ENCODE measurements at places on chromosomes 7 and 10.

- DNase-seq: no peak
These were observed 336.2 kb downstream of the LHFPL3 start for GRCh38 chr7:104664648-104665047.

DNA sequence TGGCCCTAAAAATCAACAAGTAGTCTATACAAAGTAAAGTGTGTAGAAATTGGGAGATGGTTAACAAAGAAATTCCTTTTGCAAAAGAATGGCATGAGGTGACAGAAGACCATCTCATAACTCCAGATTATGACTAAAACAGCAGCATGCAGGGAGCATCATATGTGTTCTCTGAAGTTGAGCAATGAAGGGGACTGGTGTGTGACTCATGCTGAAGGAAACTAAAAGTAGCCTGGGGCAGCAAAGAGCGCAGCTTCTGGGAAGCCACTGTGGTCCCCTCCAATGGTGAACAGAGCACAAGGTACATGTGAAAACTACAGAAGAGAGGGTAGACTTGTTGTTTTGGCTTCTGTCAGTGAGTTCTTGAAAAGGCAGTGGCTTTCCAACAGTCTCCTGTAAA lies 133.4 kb downstream of the MACC1 start:
- DNase-seq: no peak

DNA sequence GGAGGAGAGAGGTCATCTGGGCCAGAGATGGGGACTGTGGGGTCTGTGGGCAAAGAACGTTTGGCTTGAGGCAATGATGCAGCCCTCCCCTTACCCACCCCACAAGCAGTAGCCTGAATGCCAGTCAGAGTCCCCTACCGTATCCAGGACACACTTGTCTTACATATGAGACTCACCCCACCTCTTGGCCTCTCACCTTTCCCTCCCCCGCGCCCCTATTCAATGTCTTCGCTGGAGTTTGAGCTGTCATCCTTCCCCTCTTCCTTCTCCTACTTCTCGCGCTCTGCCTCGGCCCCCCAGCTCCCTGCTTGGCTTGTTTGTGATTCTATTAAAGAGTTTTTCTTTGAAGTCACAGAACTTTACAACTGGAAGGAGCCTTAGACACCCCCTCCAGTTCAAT lies 8.9 kb downstream of the PRRT4 start:
- DNase-seq: no peak

GRCh38 chr7:80632819-80633218 lies 5.6 kb upstream of the CD36 start:
- DNase-seq: no peak

- no peak for DNase-seq
These were observed 9.6 kb upstream of the KIF5B start for GRCh38 chr10:32065856-32066255.

DNA sequence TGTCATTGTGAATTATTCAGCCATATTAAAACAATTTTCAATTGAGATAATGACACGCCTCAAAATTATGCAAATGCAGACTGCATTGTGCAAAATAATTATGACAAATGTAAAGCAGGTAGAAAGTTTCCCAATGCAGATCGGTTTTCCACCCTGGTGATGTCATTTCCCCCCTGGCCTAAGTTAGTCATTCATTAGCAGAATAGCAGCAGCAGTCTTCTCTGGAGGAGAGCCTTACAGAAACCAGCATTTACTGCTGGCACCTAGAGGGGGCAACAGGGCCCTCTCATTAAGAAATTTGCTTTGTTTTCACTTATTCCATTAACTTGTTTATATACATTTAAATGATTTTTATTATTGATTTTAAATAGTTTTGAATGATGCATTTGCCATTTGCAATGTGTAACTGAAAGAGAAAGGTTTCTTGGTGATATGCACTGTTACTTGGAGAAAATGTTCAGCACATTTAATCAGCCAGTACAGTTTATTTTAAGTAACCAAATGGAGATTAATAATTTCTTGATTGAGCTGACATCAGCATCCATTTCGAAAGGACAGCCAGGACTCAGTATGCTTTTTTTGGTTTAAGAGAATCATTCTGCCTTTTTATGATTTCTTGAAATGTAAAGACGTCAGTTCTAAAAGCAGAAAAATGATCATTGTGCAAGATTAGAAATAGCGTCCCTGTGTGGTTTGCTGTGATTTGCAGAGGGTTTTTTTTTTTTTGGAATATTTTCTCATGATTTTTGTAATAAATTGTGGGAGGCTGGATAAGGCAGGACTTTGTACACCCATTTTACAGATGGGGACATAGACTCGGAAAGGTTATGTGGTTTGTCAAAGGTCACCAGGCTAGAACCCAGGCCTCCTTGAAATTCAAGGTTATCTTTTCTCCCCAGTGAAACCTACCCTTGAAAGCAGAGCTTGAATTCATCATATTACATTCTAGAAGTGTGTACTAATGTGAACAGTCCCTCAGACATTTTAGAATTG lies 3.5 kb downstream of the ARID5B start:
- no peak for DNase-seq

GRCh38 chr7:35246819-35247218 lies 7.1 kb downstream of the TBX20 start:
- DNase-seq: no peak

DNA sequence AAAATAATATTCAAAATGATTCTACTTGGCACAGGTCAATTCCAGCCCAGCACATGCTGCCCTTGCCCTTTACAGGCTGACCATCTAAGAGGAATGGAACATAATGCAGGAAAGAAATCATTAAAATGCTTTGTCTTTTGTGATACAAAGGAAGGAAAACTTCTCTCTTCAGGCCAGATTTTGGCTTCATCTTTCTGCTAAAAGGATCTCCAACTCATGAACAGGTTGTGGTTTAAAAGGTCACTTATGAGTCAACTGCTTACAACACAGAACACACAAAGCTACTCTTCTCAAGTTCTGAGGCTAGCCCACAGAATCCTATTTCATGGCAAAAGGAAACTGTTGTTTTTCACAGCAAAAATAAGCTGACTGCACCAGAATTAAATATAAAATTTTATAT lies 197.1 kb downstream of the DOCK4 start:
- no peak for DNase-seq

- DNase-seq: no peak
These were observed 50.1 kb upstream of the DNAAF5 start for GRCh38 chr7:676246-676971.

DNA sequence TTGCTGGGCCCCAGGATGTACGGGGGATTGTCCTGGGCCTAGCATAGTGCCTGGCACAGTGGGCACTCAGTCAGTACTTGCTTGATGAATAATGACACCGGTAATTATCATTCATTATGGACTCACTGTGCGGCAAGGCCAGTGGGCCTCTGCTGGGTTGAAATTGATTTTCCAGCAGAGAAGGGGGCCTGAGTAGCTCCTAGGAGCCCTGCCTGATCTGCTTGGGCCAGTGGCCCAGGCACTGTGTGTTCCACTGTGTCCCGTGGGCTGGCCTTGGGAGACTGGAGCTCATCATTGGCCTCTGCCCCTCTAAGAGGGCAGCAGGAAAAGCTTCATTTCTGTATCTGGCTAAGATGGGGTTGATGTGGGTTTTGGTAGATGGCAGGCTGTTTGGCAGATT lies 1.4 kb downstream of the CHST3 start:
- no peak for DNase-seq

DNA sequence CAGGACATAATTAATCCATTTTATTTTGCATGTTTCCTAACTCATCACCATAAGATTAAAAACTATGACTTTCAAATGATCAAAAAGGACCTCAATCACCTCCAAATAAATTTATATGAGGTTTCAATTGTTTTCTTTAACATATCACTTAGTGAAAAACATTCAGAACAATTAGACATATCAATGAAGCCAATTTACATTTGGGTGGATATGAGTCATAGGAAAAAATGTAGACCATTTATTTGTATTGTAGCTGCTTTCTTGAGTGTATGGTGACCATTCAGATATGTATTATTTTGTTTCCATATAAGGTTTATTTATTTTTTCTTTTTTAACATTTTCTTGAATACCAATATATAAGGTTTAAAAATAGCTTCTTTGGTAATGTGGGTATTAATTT lies 13.3 kb upstream of the EXOC6 start:
- DNase-seq: no peak

GRCh38 chr7:69246758-69247157 lies 351.5 kb upstream of the AUTS2 start:
- DNase-seq: no peak

- no peak for DNase-seq
These were observed 42.9 kb upstream of the TNRC18 start for GRCh38 chr7:5466551-5466950.

DNA sequence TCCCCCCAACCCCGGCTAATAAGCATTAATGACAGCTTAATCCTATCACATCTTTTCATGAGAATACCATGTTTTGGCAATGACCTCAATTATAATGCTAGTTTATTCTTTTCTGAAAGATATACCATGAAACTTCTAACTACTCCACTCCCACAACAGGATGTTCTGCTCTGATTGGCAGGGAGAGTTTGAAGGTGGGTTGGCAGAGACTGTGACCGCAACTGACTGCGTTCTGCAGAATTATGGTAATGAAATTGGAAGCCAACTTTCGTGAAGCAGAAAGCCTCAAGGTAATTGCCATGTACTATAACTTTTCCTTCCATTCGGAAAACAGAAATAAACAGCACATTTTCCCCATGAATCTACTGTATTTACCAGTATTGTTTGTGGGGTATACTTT lies 288.2 kb upstream of the SEMA3D start:
- no peak for DNase-seq

DNA sequence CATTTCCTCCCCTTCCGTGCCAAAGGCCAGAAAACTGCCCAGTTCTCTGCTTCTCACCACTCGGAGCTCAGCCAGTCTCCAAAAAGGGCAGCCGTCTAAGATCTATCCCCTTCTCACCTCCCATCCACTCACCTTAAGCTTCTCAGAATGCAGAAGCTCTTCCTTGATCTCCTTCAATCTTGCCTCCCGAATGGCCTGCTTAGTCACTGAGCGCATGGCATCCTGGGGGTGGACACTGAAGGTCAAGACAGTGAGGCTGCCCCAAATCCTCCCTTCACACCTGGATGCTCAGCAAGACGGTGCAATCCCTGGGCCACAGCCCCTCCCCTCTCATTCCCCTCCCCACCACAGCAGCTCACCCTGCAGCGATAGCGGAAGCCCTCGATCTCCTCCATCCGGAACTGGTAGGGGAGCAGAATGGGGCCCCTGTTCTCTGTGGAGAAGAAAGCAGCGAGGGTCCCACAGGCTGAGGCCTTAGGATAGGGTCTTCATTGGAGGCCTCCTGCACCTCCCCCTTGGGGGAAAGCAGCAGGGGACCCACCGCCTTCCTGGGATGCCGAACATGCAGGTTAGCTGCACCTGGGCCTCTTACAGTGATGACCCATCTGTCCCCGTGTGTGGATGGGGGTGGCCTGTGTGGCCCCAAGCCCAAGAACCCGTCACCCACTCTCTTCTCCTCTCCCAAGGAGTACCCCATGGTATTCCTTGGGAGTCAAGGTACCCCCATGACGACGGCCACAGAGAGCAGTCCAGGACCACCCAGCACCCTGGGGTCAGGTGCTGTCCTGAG lies 4.7 kb downstream of the DDX56 start:
- DNase-seq: no peak

DNA sequence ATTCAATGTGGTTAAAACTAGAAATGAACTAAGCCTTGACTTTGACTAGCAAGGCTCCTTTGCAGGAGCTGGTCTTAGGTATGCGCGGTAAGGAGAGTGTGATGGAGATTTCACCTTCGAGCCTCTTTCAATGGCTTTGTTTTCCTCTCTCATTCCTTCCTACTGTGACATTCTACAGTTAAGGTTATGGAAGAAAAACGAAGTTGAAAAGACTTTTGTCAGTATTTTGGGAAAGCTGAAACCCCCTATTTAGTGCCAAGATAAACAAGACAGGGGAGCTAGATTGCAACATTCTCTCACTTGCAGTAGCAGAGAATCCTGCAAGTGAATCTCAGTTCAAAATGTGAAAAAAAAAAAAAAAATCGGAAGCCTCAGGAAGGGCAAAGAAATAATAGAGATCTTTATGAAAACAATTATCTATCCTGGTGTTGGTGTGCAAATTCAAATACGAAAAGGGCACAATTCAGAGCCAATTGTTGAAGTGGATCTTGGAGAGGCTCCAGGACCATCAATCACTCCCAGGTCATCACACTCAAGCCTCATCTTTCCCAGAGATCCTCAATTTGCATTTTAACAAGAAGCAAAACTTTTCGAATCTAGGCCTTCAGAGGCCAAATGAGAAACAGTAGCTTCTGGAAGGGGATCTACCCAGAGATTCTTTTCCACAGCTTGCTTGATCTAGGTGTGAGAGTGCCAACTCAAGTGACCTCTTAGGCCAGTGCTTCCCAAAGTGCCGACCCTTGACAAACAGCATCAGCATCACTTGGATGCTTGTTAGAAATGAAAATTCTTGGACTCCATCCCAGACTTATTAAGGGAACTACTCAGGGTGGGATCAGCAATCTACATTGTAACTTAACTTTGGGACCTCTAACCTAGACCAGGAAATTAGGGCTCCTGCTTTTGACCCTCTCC lies 163.8 kb downstream of the INHBA start:
- DNase-seq: no peak

- no peak for DNase-seq
These were observed 36.9 kb downstream of the AKR1B1 start for GRCh38 chr7:134422008-134422407.

DNA sequence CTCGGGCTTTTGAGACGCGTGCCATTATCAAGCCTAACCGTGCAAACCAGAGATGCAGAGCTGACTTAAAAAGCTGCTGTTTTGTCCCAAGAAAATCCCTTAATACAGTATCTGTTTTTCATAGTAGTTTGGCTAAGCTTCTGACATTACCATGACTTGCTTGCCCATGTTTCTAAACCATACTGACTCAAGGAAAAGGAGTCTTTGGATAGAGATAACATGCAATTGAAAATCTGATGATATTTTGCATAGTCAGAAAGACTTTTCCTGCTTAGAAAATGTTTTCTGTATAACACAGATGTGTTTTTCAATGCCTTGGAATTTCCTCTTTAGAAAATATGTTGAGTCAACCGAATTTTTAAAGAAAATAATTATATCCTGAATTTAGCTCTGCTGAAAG lies 21.5 kb upstream of the AKR1E2 start:
- no peak for DNase-seq

DNA sequence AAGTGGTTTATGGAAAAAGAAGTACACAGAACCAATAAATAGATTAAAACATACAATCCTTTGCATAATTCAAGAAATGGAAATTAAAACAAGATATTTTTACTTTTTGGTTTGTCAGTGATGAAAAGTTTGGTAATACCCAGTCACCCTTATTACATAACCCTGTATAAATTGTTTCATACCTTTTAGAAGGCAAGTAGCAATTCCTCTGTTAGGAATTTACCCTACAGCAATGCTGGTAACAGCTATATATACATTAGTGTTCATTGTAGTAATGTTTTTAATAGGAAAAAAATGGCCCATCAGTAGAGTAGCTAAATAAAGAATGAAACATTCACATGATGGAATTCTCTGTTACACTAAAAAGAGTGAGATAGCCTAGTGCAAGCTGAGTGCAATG lies 42.7 kb downstream of the PTPN12 start:
- no peak for DNase-seq

DNA sequence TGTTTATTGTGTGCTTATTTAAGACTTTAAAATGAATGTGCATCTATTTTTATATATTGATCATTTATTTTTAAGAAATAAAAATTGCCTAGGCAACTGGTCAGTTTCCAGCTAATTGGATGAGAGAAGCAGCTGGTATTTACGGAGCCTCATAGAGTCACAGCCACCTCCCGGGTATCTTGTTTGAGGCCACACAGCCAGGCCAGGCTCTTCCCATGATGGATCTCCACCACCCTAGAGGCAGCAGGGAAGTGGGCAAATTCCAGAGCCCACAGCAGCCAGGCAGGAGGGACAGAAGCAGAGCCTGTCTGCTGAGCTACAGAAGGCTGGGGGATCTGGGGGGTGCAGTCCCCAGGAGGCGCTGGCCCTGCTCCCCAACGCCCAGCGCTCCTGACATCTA lies 61.6 kb downstream of the CLEC2L start:
- no peak for DNase-seq

Measured in stimulated activated CD8-positive, alpha-beta memory T cell treated with anti-CD3 and anti-CD28 coated beads, Interleukin-15, amount 100 ng/mL, for 24 hours (primary cell).